ENCODE measurements at places on chromosomes 13 and 19. TPM values are rescaled to one million over a fixed set of nuclear protein-coding genes. Genes with fewer than 3 reads are reported as not detected.

Gene SMIM7
- 102 TPM for total RNA-seq

Gene TSHZ3
- 12.7 TPM for total RNA-seq

Gene LRG1
- 2.3 TPM for total RNA-seq

Gene OR7C1
- under 0.01 TPM for total RNA-seq

Gene ADAMTS10
- total RNA-seq: 78.6 TPM

Gene TTYH1
- total RNA-seq: 3.2 TPM

Gene KLK1
- total RNA-seq: 0.35 TPM

Gene ELSPBP1
- total RNA-seq: not detected

Gene IGLON5
- total RNA-seq: 1.6 TPM

Gene KLK4
- total RNA-seq: not detected

Gene NLRP4
- total RNA-seq: not detected

Gene SPACA4
- not detected for total RNA-seq

Gene KLHL26
- total RNA-seq: 12.3 TPM

Gene KRI1
- 22.5 TPM for total RNA-seq

Gene TEX101
- not detected for total RNA-seq

Gene ZNF626
- 17.6 TPM for total RNA-seq

Gene FBXO17
- total RNA-seq: 67.2 TPM

Gene ZNF607
- total RNA-seq: 9.3 TPM

Gene RBM26
- 43.4 TPM for total RNA-seq

Gene SIGLEC8
- total RNA-seq: 0.06 TPM

Gene STAP2
- 22.6 TPM for total RNA-seq
